ENCODE measurements at places on chromosomes 4 and X.

- no peak for DNase-seq
These were observed 76.8 kb downstream of the ENOX2 start for GRCh38 chrX:130826249-130826648.

DNA sequence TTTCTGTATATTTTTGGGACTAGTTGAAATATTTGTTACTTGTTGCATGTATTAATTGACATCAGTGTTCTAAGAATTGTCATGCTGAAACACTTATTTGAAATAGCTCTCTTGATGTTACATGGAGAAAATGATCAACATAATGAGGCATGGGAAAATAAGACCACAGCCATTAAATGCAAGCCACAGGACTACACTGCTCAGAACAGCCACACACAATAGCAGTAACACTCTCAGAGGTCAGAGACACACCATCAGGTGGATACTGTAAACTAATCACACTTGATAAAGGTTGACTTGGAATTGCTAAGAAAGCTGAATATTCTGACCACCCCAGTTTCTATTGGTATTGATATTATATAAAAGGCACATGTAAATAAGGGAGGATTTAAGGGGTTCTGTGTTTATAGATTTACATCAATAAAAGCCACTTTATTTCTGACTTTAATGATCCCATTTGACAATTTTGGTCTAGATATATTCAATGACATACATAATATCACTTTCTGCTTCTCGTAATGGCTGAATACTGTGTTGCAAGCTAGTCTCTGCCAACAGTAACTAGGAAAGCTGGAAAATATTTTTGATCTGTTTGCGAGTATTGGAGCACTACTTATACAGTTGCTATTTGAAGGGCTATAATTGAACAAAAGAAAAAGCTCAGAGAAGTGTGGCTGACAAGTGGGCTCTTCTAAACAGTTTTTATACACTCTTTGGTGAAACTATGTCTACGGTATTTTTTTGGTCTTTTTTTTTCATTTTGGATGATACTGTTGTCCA is 876.5 kb upstream of the INTU start:
- no peak for DNase-seq

DNA sequence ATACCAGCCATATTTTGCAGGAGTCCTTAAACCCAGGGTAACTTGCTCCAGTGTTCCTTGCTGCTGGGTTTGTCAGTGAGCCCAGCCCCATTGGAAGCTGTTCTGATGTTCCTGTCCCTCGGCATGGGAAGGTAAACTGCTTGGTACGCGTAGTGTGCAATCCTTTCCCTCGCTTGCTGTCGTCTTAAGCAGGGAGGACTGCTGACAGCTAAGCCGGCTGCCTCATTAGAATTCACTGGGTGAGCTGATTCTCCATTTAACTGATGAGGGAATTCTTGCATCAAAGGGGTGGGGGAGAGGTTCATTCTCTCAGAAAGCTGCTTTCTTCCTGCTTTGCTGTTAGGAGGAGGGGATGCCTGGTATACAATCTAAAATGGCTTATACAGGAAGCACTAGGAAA is 164.6 kb downstream of the MID1IP1 start:
- no peak for DNase-seq

- no peak for DNase-seq
These were observed 213.3 kb downstream of the GBA3 start for GRCh38 chr4:22906045-22906444.

DNA sequence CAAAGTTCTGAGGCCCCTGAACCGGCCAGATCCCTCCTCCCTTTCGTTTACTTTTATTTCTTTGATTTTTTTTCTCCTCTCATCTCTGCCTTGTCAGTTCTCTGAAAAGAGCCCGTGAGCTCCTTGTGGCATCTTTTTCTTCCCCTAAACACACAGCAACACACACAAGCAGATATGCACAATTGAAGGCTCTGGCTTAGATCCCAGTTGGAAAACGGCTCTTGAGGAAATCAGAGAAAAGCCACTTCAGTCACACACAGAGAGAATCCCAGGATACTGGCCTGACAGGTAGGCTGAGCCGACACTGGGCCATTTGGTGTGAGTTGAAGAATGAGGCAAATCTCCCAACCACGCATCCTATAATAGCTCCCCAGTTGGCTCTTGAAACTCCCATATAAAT is 12.9 kb downstream of the DIPK2B start:
- DNase-seq: no peak

GRCh38 chr4:47122592-47123291 is 91.4 kb downstream of the GABRB1 start:
- DNase-seq: peak; percentile 44

DNA sequence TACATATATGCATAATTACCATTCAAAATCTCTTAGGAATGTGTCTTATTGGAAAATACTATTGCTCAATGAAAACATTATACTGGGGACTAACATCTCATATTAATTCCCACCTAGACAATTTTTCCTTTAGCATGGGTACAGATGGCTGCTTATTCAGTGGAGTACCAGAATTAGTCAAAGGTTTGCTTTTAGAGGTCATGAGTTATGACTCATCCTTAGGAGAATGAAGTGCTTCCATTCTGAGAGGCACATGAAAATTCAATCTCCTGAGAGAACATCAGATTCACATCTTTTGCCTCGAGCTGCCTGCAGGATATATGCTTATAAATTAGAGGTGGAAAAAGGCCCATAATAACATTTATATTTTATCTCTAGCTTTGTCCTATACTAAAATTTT is 378.0 kb upstream of the DMD start:
- DNase-seq: no peak
